ENCODE measurements at places on chromosomes 4 and X.
A peak's percentile ranks its signal among the peaks of the same experiment; 100 is the strongest.

DNA sequence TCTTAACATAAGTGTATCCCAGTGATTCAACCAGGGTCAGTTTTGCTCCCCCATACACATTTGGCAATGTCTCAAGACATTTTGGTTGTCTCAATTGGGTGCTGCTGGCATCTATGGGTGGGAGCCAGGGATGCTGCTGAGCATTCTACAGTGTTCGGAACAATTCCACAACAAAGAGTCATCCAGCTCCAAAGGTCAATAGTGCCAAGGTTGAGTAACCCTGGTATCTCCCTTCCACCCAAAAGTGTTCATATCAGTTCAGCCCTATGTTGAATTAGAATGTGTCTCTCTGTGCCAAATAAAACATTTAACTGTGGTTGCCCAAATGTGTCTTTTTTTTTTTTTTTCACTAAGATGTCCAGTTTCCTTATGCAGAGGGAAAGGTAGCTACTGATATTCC, 129.4 kb upstream of the RAI2 start:
- peak; percentile 2 for DNase-seq

DNA sequence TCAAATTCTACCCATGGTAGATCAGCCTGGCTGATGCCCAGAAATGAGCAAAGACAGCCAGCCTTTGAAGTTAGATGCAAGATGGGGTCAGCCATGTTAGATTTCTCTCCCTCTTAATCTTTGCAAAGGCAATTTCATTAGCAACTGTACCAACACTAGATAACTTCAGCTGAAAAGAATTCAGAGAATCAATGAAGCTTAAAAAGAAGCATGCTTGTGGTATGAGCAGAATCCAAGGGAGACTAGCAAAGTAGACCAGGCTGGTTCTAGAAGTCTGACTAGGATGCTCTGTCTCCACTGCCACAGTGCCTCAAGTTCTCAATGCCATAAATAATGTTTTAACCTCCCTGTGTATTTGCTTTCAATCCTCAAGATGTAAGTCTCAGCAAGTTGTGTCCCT, 247.3 kb downstream of the SLC7A11 start:
- DNase-seq: no peak

GRCh38 chrX:113828470-113828869, 755.4 kb upstream of the HTR2C start:
- no peak for DNase-seq

GRCh38 chr4:1604706-1605205, 79.4 kb downstream of the FAM53A start:
- DNase-seq: peak; percentile 34

- DNase-seq: no peak
These were observed 10.6 kb downstream of the FAM184B start for GRCh38 chr4:17770845-17771244.

DNA sequence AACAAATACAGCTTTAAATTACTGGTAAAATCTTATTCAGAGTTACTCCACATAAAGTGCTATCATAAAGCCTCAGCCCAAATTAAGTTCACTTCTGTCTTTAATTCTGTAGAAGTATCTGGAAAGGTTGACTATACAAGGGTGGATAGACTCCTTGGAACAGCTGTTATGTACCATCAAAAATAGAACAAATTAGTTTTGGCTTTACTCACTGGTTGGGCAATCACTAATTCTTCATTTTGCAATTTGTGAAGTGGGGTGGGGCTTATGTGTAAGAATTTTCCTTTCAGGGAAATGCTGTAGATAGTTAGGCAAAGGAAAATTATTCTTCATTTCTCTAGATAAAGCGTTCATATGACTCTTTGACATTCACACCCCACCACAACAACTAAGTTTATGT, 7.8 kb downstream of the DIAPH2 start:
- DNase-seq: no peak

GRCh38 chr4:99022566-99022965, 27.0 kb downstream of the METAP1 start:
- DNase-seq: no peak

DNA sequence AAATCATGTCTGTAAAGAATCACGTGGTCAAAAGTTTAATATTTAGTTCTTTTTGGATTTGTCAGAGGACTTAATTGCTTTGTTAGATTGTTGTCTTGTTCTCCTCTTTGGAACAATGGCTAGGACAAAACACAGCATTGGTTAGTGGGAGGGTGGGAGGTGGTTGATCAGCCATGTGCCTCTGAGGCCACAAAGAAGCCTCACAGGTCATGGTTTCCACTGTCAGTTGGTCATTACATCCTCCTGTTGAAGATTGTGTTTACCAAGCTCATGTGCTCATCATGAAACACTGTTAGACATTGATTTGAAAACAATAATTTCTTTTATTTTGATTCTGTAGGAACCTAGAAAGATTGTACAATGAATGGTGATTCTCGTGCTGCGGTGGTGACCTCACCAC, 31.9 kb downstream of the ADD1 start:
- no peak for DNase-seq

DNA sequence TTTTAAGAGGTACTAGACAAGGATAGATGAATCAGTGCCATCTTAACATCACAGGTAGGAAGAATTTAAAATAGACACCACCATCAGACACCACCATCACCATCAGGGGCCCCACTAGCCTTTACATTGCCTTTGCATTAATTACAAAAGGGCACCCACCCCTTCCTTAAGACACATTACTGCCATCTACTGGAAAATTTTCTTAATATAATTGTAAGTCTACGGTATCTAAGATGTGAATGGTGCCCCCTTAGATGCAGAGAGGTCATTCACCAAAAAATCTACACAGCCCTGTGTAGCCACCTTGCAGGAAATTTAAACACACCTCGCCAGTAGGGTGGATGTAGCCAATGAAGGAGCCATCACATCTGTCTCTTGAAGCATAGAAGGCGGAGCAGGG, 184.1 kb downstream of the MID1IP1 start:
- no peak for DNase-seq

- no peak for DNase-seq
These were observed 62.8 kb downstream of the SHISA3 start for GRCh38 chr4:42460043-42460442.

DNA sequence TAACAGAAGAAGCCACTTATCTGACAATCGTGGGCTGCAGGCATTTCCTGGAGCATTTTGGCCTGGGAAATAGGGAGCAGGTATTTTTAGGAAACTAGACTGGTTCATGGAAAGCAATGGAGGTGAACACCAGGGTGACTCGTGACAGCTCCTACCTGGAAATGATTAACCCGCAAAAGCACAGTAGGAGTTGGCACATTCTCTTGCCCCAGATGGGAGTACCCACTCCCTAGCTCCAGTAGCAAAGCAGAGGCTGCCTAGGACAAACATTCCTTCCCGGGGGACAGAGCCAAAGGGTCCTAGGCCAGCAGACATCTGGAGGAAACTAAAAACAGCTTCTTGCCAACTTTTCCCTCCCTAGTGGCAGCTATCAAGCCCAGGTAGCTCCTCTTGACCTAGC, 29.0 kb downstream of the RTL5 start:
- DNase-seq: no peak

DNA sequence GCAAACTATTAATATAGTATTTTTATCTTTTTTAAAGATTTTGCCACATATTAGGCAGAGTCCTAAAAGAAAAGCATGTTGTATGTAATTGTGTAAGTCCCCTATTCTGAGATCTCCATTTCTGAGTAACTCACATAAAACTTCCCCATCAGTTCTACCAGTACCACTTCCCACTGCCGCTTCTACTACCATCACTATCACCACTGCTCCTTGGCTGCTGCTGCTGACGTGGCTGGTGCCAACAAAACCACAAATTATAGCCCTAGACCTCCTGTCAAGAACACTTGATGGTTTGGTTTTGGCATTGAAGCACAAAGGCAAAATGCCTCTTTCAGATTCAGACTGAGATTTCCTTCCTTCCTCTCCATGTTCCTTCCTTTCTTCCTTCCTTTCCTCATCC, 106.4 kb downstream of the MMRN1 start:
- no peak for DNase-seq
